Upper lobe of right lung (tissue), 1 donor: ENCODE measurements at places on chromosomes 2 and 18.

DNA sequence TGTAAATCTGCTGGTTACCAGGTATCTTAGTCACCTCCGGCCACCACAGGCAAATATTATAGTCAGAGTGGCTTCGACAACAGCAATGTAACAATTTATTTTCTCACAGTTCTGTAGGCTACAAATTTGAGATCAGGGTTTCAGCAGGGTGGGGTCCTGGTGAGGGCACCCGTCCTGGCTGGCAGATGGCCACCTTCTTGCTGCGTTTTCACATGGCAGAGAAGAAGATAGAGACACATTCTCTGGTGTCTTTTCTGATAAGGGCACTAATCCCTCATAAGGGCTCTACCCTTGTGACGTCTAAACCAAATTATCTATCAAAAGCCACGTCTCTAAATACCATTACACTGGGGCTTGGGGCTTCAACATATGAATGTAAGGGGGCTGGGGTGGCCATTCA, 843.2 kb upstream of the FANCL start:
- no peak for DNase-seq

DNA sequence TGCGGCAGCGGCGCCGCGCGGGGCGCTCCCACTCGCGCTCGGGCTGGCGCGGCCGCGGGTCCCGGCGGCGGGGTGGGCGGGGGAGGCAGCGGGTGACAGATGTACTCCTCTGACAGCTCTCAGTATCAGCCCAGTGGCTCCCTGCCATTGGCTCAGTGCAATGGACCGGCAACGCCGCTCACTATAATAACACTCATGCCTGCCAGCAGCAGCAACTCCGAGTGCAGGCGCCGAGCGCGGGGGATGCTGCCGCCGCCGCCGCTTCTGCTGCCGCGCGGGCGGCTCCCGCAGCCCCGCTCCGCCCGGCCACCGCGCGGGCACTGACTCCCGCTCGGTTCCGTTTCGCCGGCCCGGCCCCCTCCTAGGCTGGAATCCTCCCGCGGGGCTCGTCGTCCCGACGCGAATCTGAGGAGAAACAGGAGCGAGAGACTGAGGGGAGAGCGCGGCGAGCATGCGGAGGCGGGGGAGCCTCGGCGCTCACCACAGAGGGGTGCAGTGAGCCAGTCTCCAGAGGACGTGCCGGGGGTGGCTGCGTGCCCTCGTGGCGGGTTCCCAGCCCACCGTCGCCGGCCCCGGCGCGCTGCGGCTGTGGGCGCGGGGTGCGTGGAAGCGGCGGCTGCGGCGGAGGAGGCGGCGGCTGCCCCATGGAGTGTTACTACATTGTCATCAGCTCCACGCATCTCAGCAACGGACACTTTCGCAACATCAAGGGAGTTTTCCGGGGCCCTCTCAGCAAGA, at the start of gene ZNF804A:
ZNF804A (plus strand) TSS at position 214 of the 738 bp plus-strand sequence; CDS start at position 645, 431 bp downstream.
- peak; percentile 75 for DNase-seq

DNA sequence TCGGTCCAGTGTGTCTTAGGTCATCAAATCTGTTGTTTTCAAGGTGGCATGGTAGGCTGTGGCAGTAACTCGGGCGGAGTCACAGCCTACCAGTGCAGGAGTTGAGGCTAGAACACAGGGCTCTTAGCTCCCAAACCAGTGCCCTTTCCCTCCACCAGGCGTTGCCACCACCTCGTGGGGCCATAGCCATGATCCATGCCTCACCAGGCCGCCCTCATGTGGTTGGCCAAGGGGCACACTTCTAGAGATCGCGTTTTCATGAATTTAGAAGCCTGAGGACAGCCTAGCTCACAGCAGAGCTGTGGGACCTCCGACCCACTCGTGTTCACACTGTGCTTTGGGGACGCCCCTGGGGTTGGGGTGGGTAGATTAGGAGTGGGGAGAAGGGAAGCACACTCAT, 10.6 kb downstream of the SEC11C start:
- DNase-seq = no peak

GRCh38 chr18:58004317-58004716, 39.7 kb upstream of the NEDD4L start:
- no peak for DNase-seq

DNA sequence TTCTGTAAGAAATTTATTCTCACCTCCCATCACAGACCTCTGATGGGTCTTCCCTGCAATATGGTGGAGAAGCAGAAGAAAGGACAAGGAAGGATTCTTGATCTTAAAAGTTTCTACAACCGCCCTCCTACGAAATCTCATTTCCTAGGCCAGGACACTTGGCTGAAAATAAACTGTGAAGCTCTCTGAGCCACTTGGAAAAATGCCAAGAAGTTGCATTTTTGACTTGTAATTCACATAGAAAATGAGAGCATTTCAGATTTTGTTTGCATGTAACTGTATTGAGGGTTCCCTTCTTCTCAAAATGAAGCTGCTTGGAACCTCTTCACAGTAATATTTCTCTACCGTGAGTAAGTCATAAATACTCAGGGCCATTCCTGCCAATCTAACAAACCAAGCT, 458.3 kb upstream of the SLC14A2 start:
- DNase-seq = no peak

GRCh38 chr2:25056098-25056821, 14.4 kb downstream of the EFR3B start:
- DNase-seq = peak; percentile 6

GRCh38 chr2:1936427-1936980, 192.2 kb upstream of the PXDN start:
- no peak for DNase-seq

DNA sequence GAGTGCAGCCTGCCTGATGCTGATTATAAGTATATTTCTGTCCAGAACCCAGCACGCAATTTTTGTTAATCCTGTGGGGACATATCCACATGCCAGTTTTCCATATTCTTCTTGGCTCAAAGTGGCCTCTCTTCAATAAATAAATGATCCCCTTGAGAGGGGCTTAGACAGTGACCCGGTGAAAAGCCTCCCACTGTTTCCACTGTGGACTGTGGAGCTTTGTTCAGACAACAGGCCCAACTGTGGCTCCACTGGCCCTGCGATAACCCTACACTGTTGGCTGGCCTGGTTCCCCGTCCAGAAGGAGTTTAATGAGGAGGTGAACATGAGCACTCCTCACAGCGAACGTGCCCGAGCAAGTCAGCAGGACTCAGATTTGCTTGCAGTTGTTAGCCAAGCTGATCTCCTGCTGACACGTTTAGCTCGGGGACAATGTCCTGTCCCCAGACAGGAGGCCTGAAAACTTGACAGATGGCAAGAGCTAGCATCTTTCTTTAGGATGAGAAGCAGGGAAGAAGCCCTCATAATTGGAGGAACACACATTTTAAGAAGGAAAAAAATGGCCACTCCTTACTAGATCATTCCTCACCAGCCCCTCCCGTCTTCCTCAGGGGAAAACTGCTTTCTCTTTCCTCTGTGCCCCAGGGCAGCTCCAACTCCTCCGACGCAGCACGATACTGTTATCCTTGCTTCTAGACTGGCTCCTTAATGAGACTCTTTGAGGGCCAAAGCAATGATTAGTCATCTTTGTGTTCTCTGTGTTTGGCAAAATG, 20.0 kb upstream of the MTCL1 start:
- no peak for DNase-seq

- DNase-seq = peak; percentile 33
Observed at GRCh38 chr2:28620801-28621171, 124.9 kb downstream of the PLB1 start.

- no peak for DNase-seq
Observed at GRCh38 chr2:147774805-147775204, 70.0 kb upstream of the ACVR2A start.

GRCh38 chr2:227267410-227268115, 57.5 kb upstream of the MFF start:
- DNase-seq = no peak
